ENCODE measurements at places on chromosomes 7 and 10. TPM values are rescaled to one million over a fixed set of nuclear protein-coding genes. Genes with fewer than 3 reads are reported as not detected.

- DNase-seq = no peak
Measured at GRCh38 chr10:22342421-22342820, 2.9 kb upstream of the SPAG6 start.

- DNase-seq = no peak
Measured at GRCh38 chr10:660413-660969, 29.0 kb downstream of the DIP2C start.

DNA sequence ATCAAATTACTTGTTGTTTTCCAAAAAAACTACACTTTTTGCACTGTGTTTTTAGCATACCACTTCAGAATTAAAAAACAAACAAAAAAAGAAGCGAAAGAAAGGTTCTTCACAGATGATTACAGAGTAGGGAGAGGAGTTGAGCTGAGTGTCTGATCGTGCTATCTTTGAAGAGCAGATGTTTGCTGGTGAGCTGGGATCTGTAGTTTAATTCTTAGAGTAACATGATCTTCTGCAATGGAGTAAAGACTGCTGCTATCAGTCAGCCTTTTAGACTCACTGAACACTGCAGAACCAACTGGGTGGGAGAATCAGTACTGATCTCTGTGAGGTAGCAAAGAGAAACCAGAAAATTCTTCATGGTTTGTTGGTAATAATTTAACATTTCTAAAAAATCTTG, 1197.8 kb upstream of the SORCS1 start:
- DNase-seq = no peak

- no peak for DNase-seq
Measured at GRCh38 chr7:17498230-17498629, 199.8 kb downstream of the AHR start.

DNA sequence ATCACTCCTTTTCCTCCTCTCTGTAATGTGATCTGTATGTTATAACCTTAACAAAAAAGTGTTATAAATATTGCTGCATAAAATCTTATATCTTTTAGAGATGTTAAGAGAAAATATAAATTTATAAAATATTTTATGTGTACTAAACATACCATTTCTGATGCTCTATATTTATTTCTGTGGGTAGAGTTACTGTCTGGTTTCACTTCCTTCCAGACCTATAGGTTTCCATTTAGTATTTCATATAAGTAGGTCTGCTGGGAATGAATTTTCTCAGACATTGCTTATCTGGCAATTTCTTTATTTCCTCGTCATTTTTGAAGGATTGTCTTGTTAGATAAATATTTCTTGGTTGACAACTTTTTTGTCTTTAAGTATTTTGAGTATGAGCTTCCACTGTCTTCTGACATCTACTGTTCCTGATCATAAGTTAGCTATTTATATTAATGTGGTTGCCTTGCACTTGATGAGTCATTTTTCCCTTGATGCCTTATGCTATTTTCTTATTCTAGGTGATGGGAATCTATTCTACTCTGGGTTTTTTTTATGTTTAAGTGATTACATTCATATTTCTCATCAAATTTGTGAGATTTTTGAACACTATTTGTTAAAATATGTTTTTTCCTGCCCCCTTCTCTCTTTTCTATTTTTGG, 11.2 kb upstream of the THSD7A start:
- DNase-seq = no peak

DNA sequence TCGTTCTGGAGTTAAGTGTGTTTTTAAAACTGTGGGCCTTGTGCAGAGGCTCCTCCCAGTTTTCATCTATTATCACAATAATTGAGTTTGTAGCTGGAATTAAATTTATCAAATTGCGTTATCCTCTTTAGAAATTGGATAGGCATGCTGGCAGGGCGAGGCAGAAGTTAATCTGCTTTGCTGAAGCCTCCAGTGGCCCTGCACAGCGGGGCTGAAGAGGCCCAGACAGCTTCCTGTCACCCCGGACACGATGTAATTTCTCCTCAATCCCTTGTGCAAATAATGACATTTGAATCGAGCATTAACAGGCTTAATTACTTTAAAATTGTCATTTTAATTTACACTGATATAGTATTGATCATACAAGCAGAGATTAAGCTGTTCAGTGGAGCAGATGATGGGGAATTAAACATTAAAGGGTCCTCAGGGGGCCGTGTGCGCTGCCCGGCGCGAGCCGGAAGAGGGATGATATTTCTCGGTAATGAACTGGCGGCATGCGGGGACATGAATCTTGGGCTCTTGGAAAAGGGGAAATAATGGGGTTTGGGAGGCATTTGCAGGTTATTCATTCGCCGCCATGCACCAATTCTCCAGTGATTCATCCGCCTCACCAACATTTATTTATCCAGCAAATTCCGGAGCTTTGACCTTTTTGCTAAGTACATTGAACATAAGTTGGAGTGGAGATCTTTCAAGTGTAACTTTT, 118.5 kb downstream of the NKX6-2 start:
- peak; percentile 90 for DNase-seq

Gene CCDC136
- total RNA-seq = 4.5 TPM

Data from epithelial cell of proximal tubule (primary cell).